ENCODE measurements at places on chromosomes 5 and 9.

GRCh38 chr9:109640580-109641371, 139.2 kb upstream of the PALM2AKAP2 start:
- no peak for DNase-seq

DNA sequence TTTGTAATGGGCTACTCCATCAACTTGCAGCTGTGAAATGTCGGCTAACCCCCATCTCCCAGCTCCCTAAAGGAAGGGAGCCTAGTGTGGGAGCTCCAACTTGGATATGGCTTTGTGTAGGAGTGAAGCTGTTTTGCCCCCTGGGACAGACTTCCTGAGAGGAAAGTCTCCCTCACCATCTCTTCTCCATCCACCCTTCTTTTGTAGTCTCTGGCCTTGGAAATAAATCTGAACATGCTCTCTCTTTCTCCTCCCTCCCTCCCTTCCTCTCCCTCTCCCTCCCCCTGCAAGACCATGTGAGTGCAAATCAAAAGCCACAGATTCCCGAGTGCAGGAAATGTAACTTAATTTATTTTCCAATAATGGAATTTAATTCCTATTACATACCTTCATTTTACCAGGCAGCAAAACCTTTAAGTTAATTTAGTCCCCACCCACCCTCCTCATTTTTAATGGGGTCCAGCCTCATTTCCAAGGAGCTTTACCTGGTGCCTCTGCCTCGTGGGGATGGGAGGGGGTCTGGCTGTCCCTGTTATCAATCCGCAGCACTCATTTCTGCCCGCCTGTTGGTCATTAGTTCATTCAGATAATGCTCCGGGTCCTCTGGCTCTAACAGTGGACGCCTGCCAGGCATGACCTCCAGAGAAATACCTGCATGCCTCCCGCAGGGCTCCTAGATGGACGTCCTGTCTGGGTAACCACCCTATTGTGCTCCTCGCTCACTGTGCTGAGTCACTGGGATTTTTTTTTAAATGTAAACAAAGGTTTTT, 122.9 kb upstream of the TAF11L2 start:
- DNase-seq = peak; percentile 28

- DNase-seq = no peak
Measured at GRCh38 chr9:99690573-99690972, 131.1 kb upstream of the NR4A3 start.

GRCh38 chr5:107869438-107870115, 198.8 kb upstream of the EFNA5 start:
- peak; percentile 81 for DNase-seq

GRCh38 chr9:90433398-90433941, 209.2 kb downstream of the DIRAS2 start:
- peak; percentile 61 for DNase-seq

- DNase-seq = no peak
Measured at GRCh38 chr9:134568116-134568515, 73.5 kb upstream of the COL5A1 start.

GRCh38 chr9:27385606-27386322, 88.8 kb upstream of the EQTN start:
- peak; percentile 61 for DNase-seq

GRCh38 chr9:68540712-68541535, at the start of gene TMEM252:
Gene TMEM252, minus strand, starts transcription at chr9:68540883. Its CDS starts 69 bp downstream, at chr9:68540814.
- no peak for DNase-seq

GRCh38 chr5:157611571-157612476, 36.2 kb upstream of the ADAM19 start:
- DNase-seq = peak; percentile 49

DNA sequence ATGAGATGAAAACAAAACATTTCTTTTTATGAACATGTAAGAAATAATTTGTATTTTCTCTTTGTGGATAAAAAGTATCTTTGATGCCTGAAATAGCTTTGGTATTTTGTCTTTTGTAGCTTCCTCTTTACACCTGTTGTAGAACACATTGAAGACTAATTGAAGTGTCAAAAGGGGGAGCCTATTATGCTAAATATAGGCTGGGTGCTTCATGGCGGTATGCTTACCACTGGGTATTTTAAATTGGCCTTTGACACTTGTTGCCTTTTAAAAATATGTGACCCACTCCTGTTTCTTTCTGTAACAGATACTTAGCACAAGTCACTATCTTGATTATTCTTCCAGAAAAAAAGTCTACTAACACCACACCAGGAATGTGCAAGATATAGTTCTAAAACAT, 226.4 kb downstream of the KIAA0825 start:
- no peak for DNase-seq

- no peak for DNase-seq
Measured at GRCh38 chr9:30722065-30722464, 1662.4 kb upstream of the ACO1 start.

DNA sequence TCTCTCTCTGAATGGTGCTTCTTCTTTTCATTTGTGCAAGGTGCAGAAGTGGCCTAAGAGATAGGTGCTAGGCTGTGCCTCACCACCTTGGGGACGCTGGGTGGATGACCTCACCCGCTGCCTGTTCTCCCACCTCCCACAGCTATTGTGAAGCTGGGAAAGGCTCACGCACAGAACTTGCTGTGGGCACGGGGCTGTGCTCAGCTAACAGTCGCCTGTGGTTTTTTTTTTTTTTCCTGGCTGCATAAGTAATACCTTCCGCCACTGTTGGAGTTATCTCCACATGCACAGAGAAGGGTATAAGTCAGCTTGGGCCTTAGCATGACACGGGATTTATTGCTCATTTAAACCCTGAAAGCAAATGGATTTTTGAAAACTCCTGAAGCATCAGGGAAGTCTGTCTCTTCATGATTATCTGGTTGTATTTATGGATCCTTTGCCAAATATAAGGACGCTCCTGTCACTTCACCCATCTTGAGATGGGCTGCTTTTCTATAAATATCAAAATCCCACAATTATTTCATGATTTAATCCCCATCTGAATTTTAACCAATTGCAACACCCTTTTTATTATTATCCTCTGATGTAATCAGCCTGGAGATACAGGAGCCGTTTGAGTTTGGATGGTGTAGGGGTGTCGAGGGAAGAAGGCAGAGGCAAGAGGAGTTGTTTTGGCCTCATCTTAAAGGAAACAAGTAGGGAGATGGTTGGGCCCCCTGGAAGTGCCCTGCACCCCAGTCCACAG, 9.0 kb downstream of the DBH start:
- no peak for DNase-seq

GRCh38 chr5:54332720-54333119, 22.3 kb upstream of the ARL15 start:
- no peak for DNase-seq

DNA sequence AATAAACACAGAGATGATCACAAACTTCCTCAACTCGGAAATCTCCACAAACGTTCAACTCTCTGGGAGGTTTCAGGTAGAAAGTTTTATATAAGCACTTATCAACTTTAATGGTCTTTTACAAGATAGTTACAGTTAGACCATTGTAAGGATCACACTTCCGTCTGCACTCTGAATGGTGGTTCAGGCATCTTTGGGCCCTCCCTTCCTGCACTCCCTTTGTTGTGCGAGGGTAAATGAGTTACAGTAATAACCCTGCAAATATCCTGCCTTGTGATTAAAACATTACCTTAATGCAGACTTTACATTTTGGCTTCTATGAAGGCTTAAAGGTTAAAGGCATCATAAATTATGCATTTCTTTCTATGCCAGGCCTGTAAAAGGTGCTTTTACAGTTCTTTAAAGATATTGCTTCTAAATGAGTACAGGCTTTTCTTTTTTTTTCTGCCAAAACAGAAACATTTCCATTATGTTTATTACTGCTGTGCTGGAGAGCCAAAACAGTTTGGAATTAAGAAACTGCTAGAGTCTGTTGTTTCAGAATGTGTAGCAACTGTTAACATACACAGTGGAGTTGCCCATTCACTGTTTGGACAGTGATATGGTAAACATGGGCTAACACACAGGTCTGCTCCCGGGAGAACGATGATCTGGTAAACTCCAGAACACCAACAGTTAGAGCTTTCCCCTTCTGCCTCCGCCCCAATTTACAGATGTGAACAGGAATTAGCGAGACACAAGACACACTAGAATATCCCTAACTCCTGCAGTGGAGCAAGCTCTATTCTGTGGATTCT, 1.1 kb downstream of the PRUNE2 start:
- no peak for DNase-seq

DNA sequence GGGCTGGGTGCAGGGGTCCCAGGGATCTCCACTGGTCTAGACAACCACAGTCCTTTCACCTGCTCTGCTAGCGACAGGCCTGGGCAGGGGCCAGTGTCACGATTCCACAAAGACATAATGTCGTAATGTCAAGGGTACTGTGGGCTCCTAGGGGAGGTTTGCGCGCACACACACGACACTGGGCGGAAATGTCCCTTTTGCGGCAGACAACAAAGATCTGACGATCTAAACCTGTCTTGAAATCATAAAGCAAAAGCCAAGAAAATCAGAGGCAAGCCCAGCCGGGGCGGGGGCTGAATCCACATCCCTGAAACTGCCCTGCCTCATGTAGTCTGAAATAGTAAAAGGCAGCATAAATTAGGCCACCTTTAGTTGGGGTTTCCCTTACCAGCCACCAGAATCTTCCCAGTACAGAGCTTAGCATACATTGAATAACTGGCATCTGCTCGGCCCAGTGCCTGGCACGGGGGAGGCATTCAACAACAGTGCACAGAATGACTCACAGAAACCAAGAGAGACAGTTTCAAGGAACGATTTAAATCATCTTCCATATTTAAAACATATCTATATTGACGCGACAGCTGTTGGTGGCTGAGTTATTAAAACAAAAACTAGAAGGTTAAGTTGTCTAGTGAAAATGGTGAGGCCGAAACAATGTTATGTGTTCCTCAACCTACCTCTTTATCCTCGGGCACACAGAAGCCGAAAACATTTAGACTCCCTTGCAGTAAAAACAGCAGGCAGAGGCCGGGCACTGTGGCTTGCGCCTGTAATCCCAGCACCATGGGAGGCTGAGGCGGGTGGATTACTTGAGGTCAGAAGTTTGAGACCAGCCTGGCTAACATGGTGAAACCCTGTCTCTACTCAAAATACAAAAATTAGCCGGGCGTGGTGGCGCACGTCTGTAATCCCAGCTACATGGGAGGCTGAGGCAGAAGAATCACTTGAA, 151.0 kb downstream of the MYO10 start:
- DNase-seq = no peak

- no peak for DNase-seq
Measured at GRCh38 chr5:179357031-179357430, 11.8 kb upstream of the ADAMTS2 start.

GRCh38 chr5:150235500-150235854, 45.6 kb downstream of the SLC6A7 start:
- DNase-seq = no peak

- no peak for DNase-seq
Measured at GRCh38 chr9:84103651-84104377, 123.2 kb downstream of the RMI1 start.

- DNase-seq = no peak
Measured at GRCh38 chr9:79257790-79258351, 313.9 kb upstream of the TLE4 start.

DNA sequence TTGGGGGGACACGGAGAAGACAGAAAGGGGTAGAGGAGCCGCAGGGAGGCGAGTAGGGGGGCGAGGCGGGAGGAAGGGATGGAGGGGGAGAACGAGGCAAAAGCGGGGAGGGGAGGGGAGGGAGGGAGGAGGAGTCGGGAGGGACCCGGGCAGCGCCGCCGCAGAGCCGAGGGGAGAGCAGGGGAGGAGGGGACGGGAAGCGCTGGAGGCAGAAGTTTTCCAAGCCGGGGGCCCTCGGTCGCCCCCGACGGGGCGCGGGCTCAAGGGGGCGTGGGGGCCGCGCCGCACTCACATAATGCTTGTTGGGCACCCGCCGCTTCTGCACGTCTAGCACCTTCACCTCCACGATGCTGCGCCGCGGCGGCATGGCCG, 353 bp downstream of the SH3PXD2B start:
- DNase-seq = no peak

DNA sequence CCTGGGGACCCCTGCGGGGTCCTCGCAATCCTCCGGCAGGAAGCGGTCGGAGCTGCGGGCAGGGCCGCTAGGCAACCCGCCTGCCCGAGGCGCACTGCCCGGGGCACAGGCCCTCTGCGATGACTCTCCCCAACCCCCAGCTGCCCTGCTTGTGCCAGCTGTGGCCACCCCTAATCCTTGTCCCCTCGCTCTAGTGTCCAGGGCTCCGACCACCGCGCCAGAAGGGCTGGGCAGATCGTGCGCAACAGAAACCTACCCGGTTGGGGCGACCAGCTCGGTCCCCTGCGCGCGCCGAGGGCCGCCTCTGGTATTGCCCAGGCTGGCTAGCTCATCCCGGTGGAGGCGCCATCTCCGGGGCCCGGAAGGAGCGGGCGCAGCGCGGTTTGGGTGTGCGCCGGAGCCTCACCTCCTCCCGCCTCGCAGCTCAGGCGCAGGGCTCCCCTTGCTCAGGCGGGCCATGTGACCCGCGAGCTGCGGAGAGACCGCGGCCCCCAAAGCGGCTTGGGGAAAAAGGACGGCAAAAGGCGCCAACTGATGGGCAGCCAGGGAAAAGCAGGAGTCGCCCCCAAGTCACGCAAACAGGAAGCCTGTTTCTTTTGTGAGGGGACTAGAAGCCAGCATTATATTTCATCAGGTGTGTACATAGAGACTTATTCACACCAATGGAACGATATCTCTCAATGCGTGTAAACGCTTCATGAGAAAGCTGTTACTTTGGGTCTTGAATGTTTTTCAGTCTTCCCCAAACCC, 46.8 kb upstream of the RNF20 start:
- peak; percentile 55 for DNase-seq

DNA sequence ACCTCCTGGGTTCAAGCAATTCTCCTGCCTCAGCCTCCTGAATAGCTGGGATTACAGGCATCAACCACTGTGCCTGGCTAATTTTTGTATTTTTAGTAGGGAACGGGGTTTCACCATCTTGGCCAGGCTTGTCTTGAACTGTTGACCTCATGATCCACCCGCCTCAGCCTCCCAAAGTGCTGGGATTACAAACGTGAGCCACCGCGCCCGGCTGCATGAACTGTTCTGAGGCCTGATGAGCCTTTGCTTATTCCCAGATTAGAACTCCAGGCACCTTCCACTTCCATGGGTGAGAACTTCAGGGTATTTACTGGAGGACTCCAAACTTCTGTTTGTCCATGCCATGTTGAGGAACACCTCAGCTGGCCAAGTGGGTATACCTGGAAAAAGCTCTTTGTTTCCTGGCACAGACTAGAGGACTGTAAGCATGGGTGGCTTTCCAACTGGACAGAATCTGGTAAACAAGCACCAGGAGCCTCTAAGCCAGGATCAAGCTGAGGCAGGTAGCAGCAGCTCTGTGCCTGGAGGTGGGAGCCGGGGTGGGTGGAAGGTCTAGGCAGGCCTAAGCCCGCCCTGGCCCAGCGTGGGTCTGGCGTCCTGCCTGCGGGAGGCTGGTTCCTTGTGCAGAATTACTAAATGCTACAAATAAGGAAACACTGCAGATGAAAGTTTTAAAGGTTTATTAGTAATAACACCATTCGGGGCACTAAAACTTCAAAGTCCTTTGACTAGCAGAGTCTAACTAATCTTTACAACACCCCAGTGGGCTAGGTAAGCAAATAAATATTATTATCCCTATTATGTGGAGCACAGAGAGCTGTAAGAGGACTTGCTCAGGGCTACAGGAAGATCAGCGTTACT, 78.4 kb downstream of the SEMA5A start:
- peak; percentile 83 for DNase-seq

GRCh38 chr5:172106511-172107356, 81.3 kb downstream of the STK10 start:
- peak; percentile 9 for DNase-seq
